ENCODE measurements at places on chromosomes 11 and 22. TPM values are rescaled to one million over a fixed set of nuclear protein-coding genes. Genes with fewer than 3 reads are reported as not detected.
A peak's percentile ranks its signal among the peaks of the same experiment; 100 is the strongest.

SLC1A2 gene
- 1.4 TPM for polyA plus RNA-seq

OR51T1 gene
- not detected for polyA plus RNA-seq

GPHA2 gene
- polyA plus RNA-seq = not detected

CSF2RB gene
- polyA plus RNA-seq = not detected

RAB39A gene
- polyA plus RNA-seq = not detected

PRR33 gene
- polyA plus RNA-seq = not detected

GRCh38 chr11:65380460-65381119 is 1.9 kb downstream of the SLC25A45 start:
- DNase-seq = no peak

GRCh38 chr11:76680518-76681425 is 10.2 kb upstream of the LRRC32 start:
- DNase-seq = peak; percentile 79

GRCh38 chr22:19942157-19943081 is 801 bp upstream of the TXNRD2 start:
- DNase-seq = peak; percentile 80

DNA sequence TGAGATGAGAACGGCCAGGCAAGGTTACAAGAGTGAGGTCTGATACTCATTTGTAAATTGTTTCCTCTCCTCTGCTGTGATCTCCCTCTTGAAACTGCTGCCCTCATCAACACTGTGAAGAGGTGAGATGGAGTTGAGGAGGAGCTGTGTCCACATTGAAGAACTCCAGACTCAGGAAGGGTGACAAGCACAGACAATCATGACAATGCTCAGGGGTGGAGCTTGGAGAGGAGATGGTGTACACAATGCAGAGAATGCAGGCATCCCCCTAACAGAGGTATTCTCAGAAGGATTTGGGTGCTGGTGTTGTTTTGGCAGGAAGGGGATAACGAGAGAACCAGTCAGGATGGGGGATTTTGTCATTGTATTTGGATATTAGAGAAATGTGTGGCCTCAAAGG is 21.5 kb upstream of the MMP7 start:
- no peak for DNase-seq

GRCh38 chr11:7321473-7322450 is 70.1 kb downstream of the SYT9 start:
- no peak for DNase-seq

GRCh38 chr11:99368583-99368982 is 347.8 kb downstream of the CNTN5 start:
- DNase-seq = no peak

GRCh38 chr11:111456086-111456858 is 55.9 kb downstream of the BTG4 start:
- no peak for DNase-seq

- DNase-seq = peak; percentile 50
Observed at GRCh38 chr11:2097356-2097997, 41.7 kb downstream of the IGF2 start.

GRCh38 chr22:38554281-38554680 is 15.7 kb downstream of the DMC1 start:
- DNase-seq = no peak
